ENCODE measurements at places on chromosomes 4 and X.

GRCh38 chrX:19673375-19674040 is 158.2 kb upstream of the MAP3K15 start:
- no peak for DNase-seq

- DNase-seq = no peak
Observed at GRCh38 chr4:108355902-108356535, 187.3 kb upstream of the LEF1 start.

DNA sequence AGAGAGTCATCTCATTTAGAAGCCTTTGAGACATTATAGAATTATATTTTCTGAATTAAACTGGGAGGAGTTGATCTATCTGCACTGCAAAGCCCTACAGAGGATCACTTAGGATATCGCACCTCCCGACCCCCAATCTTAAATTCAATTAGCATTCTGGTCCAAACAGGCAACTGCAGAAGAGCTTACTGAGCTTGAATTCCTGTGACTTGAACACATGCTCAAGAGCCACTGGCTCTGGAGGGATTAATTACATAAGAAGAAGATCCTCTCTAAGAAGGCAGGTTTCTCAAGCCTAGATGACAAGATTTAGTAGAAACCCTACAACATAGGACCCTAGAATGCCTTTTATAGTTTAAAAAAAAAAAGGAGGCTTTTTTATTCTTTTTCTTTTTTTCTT is 548.9 kb downstream of the ARAP2 start:
- no peak for DNase-seq

- no peak for DNase-seq
Observed at GRCh38 chr4:88196013-88196365, 37.5 kb upstream of the ABCG2 start.

DNA sequence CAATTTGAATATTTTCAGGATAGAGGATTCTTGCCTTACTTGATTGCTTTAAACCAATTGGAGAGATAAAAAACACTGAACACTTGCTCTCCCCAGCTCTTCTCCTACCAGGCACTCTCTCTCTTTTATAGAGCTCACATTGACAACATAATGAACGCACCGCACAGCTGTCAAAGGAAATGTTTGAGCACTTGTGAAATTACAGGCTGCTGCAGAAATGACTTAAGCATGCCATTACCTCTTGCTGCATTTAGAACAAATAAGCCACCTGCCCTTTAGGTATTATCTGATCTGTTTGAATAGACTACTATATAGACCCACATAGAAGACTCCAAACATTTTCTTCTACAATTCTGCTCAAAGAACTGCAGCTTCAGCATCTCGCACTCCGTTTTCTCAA is 227.7 kb downstream of the C4orf33 start:
- no peak for DNase-seq

DNA sequence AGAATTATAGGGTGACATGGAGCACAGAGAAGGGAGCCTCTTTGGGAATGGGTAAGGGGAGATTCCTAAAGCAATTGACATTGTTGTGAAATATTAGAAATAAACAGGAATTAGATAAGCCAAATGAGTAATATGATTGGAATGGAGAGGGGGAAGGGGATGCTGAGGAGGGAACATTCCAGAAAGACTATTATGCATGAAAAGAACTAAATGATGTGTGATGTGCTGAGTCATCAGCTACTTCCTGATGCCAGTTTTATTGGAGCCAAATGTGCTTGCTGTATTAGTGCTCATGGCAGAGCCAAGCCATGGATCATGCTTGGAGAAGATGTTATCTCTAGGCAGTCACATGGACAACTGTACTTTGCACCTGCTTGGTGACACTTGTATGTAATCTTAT is 189.0 kb upstream of the HCCS start:
- DNase-seq = no peak

DNA sequence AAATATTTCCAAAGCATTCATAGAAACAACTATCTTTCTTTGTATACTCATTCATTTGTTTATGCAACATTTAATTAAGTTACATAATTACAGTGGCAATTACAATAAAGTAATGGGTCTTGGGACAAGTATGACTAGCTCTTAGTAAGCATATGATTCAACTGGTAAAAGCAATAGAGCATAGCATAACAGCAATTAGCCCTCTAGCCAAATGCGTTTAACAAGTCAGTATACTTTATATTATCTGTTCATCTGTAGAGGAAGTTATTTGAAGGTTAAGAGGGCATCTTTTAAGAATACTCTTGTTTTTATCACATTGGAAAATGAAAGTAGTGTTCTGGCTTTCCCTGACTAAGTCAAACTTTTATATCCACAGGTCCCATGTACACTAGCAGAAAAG is 198.1 kb upstream of the UGT8 start:
- DNase-seq = no peak

- DNase-seq = no peak
Observed at GRCh38 chr4:5532100-5532499, 176.3 kb downstream of the EVC2 start.

GRCh38 chrX:2272337-2272736 is 228.4 kb downstream of the DHRSX start:
- no peak for DNase-seq

GRCh38 chr4:95186666-95187065 is 362.1 kb downstream of the UNC5C start:
- no peak for DNase-seq

DNA sequence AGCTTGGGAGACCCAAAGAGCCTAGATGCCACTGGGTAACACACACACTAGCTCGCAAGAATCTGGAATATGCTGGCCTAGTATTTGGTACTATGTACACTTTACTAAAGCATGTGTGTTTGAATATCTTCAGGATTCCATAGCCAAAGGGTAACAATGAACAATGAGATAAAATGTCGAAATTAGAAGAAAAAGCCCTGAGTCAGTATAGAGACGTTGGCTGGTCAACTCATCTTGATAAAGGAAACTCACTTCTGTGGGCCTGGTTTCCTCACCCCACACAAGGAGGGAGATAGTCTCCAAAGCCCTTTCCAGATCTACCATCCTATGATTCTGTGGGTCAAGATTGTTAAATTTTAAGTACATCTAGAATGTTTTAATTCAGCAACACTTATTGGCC is 6.9 kb downstream of the ZDHHC9 start:
- no peak for DNase-seq

DNA sequence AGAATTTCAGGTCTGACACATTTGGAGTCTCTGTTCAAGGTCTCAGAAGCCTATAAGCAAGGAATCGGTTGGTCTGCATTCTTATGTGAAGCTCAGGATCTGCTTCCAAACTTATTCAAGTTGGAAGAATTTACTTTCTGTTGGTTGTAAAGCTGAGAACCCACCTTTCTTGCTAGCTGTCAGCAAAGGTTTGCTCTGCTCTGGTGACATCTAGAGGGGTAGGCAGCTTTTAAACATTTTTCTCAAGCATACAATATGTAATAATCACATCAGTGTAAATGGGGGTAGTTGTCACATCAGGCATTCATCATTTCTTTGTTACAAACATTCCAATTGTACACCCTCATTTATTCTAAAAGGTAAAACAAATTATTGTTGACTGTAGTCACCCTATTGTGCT is 935.2 kb downstream of the TRAM1L1 start:
- DNase-seq = no peak

DNA sequence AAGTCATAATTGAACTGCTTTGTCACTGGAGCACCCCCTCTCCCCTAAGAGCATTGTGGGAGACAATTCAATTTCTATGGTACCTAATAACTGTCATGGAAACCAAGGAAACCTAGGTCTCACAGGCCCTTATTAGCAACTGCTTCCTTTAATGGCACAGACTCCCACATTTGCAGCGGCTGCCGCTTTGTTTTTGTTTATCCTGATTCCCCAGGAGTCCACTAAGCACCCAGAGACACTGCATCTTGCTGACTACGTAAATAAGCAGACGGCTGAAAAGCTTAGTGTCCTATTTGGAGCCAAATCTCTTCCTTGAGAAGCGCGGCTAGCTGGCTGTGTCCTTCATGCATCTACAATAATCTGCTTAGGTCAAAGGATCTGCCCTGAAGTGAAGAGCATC is 494.4 kb downstream of the TMA16 start:
- no peak for DNase-seq

GRCh38 chr4:114497116-114497515 is 101.5 kb upstream of the UGT8 start:
- no peak for DNase-seq

DNA sequence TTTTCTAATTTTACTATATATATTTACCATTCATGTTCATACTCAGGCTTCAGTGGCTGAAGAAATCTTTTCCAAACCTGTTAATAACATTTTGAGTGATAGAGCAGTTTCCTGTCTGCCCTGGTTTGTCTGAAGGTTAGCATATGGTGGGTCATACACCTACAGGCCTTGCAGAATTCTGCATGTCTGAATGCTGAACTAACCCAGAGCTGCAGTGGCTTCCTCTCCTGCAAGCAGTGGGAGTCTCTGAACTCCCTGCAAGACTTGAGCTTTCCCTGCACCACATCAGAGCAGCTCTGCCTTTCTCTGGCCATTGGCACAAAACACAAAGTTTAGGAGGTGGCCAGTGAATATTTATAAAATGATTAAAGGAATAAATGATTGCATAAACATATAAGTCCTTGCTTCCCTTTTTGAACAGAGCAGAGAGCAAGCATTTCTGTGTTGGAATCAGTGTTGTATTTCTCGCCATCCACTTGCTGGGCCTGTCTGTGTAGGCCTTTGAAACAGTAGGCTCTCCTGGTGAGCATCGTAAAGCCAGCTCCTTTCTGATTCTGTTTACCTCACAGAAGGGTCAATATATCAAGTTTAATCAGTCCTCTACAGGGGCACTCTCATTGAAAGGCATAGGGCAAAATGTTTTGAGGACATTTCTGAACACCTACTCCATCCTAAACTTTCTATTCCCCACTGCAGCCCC is 15.0 kb upstream of the UNC5C start:
- no peak for DNase-seq

DNA sequence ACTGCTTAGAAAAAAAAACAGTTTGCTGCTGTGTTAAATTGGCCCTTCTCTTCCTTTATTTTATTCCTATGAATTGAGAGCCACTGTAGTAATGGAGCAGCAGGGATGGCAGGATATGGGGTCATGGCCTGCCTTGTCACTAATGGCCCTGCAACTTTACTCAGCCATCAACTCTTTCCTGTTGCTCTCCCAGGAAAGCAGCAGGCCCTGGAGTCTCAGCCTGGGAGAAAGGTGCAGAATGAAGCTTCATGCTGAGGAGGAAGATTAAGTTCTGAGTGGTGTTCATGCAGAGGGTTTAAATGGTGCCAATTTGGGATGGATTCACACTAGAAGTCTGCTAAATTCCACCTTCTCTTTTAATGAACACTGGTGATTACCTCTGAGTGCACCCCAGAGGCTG is 285.6 kb downstream of the GPAT3 start:
- no peak for DNase-seq

DNA sequence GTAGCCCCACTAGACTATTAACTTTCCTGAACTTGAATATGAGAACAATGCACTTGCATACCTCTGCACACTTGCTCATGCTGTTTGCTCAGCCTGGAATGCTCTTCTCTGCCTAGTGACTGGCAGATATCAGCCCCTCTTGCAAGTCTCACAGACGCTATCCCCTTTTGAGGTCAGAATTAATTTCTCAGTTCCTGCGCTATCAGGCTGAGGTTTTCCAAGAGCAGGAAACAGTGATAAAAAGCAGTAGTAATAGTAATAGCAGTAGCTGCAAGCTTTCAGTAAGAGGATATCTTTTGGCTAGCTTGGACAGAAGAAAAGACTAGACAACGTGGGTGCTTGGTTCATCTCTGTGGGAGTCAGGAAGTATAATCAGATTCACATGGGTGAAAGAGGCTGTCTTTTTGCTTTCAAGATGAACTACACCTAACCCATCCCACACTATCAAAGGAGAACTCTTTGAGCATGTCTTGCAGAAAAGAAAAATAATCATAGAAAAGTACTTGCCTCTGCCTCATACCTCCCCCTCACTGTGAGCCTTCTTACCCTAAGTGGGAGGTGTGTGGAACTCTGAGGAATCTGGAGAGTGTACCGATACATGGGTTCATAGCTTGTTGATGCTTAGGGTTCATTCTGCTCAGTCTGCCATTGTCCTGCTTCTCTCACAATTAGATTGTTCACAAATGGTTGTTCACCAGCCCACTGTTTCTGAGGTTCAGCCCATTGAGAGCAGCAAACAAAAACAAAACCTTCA is 11.3 kb upstream of the DRP2 start:
- DNase-seq = no peak

GRCh38 chrX:51420610-51421009 is 75.8 kb downstream of the NUDT11 start:
- no peak for DNase-seq

GRCh38 chr4:139763672-139764071 is 98.1 kb downstream of the MGST2 start:
- no peak for DNase-seq

- no peak for DNase-seq
Observed at GRCh38 chr4:79652232-79652631, 244.2 kb upstream of the GK2 start.

DNA sequence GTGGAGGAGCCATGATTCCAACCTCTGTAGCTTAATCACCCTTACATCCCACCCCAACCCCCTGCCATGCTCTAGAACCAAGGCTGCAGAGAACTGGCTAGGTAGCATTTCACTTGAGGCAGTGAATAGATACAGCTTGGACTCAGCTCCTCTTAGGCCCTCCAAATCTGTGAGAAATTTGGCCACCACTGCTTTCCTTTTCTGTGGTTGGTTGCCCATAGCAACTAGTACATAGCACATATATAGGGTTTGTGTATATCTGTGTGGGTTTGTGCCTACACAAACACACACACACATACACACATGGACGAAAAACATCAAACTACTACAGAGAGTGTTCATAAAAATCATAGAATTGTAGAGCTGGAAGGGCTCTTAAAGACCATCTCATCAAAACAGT is 52.0 kb upstream of the CCDC160 start:
- DNase-seq = no peak

GRCh38 chr4:6568689-6569332 is 6.2 kb upstream of the MAN2B2 start:
- no peak for DNase-seq
